ENCODE measurements at places on chromosomes 6 and 20. TPM values are rescaled to one million over a fixed set of nuclear protein-coding genes. Genes with fewer than 3 reads are reported as not detected.

The FAM217A gene
- not detected for total RNA-seq

The OR2H1 gene
- total RNA-seq: not detected

The SMLR1 gene
- not detected for total RNA-seq

DNA sequence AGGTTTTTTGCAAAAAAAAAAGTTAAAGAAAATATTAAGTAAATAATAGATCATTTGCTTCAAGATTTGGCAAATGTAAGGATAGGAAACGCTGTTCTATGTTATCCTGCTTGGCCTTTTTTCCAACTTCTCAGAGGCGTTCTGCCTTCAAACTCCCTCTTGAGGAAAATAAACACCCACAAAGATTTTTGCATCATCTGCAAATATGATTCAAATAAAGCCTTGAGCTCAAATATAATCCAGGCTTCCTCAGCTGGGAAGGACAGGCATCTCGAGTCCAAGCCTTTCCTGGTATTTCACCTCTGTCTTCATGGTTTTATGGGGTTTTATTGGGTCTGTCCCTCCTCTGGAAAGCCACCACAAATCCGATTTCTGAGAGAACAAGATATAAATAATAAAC, 67.7 kb upstream of the PTPN1 start:
- no peak for DNase-seq

- DNase-seq: no peak
Observed at GRCh38 chr6:70241991-70242420, 60.9 kb downstream of the COL9A1 start.

- no peak for DNase-seq
Observed at GRCh38 chr20:7248281-7249201, 481.1 kb downstream of the BMP2 start.

Data from kidney epithelial cell (primary cell).